T-helper 1 cell treated with Interleukin-12 subunit alpha and Interleukin-12 subunit beta and Interleukin-4 antibody, amounts not matched to agents 30 ng/mL and 1 ng/mL, for 36 hours (primary cell): ENCODE measurements at places on chromosomes 16 and 17. TPM values are rescaled to one million over a fixed set of nuclear protein-coding genes. Genes with fewer than 3 reads are reported as not detected.

The SP2 gene
- total RNA-seq, result 33.9 TPM in 2 replicates

The PRSS53 gene
- 4.1 and 5.5 TPM in 2 replicates for total RNA-seq

The HSD17B1 gene
- total RNA-seq, result 0.34 and 0.59 TPM in 2 replicates

The UTS2R gene
- total RNA-seq, result 0.15 TPM in 1 of 2 replicates, not detected in the other

The TOM1L1 gene
- 0.15 and 0.29 TPM in 2 replicates for total RNA-seq

The CLEC19A gene
- not detected in 2 replicates for total RNA-seq

The MLST8 gene
- total RNA-seq, result 36.8 and 38.3 TPM in 2 replicates

The MSRB1 gene
- total RNA-seq, result 24.4 and 26.6 TPM in 2 replicates

The PRSS8 gene
- not detected in 2 replicates for total RNA-seq

The CDT1 gene
- 69.6 and 78.9 TPM in 2 replicates for total RNA-seq

The GRB7 gene
- total RNA-seq, result 0.86 and 0.95 TPM in 2 replicates

The FBXW10 gene
- total RNA-seq, result 0.20 and 0.22 TPM in 2 replicates

The CRHR1 gene
- total RNA-seq, result not detected in 2 replicates

The SAMD14 gene
- total RNA-seq, result 2.0 and 2.7 TPM in 2 replicates

The CDH8 gene
- not detected in 2 replicates for total RNA-seq

The SERPINF2 gene
- 0.91 and 0.93 TPM in 2 replicates for total RNA-seq

The SEZ6 gene
- not detected in 2 replicates for total RNA-seq

The GPR179 gene
- not detected in 2 replicates for total RNA-seq

The RPL38 gene
- total RNA-seq, result 879 and 889 TPM in 2 replicates

The TBC1D3H gene
- not detected in 2 replicates for total RNA-seq

The PRR15L gene
- total RNA-seq, result not detected in 2 replicates

The TBC1D3E gene
- not detected in 2 replicates for total RNA-seq

The RNU2-1 gene
- 6,239 and 6,244 TPM in 2 replicates for total RNA-seq

The TP53TG3C gene
- total RNA-seq, result not detected in 2 replicates

The NEUROD2 gene
- not detected in 2 replicates for total RNA-seq

The MTSS2 gene
- total RNA-seq, result 2.7 and 3.6 TPM in 2 replicates

The CLEC3A gene
- total RNA-seq, result not detected in 2 replicates

The ASPA gene
- not detected in 2 replicates for total RNA-seq

The TVP23A gene
- 0.22 and 0.32 TPM in 2 replicates for total RNA-seq

The IGSF6 gene
- 0.12 and 0.15 TPM in 2 replicates for total RNA-seq

The CPHXL2 gene
- total RNA-seq, result not detected in 2 replicates

The PRR14 gene
- 90.0 and 91.6 TPM in 2 replicates for total RNA-seq

The ABCC11 gene
- not detected in 2 replicates for total RNA-seq

The METTL26 gene
- 79.2 and 85.0 TPM in 2 replicates for total RNA-seq

The HSD3B7 gene
- 9.0 and 10.6 TPM in 2 replicates for total RNA-seq

The SEPTIN12 gene
- not detected in 2 replicates for total RNA-seq

The PRKCB gene
- 78.0 and 79.4 TPM in 2 replicates for total RNA-seq

The G6PC1 gene
- not detected in 2 replicates for total RNA-seq

The ADGRG3 gene
- not detected in 2 replicates for total RNA-seq

The MPP2 gene
- 0.86 and 1.2 TPM in 2 replicates for total RNA-seq

The C16orf46 gene
- 0.56 and 1.8 TPM in 2 replicates for total RNA-seq

The CX3CL1 gene
- not detected in 2 replicates for total RNA-seq

The IL21R gene
- 72.3 and 73.2 TPM in 2 replicates for total RNA-seq
